Activated CD8-positive, alpha-beta memory T cell treated with anti-CD3 and anti-CD28 coated beads for 4 hours (primary cell): ENCODE measurements at places on chromosomes 2 and 18.

GRCh38 chr2:147567136-147567535, 277.7 kb upstream of the ACVR2A start:
- DNase-seq, result no peak

DNA sequence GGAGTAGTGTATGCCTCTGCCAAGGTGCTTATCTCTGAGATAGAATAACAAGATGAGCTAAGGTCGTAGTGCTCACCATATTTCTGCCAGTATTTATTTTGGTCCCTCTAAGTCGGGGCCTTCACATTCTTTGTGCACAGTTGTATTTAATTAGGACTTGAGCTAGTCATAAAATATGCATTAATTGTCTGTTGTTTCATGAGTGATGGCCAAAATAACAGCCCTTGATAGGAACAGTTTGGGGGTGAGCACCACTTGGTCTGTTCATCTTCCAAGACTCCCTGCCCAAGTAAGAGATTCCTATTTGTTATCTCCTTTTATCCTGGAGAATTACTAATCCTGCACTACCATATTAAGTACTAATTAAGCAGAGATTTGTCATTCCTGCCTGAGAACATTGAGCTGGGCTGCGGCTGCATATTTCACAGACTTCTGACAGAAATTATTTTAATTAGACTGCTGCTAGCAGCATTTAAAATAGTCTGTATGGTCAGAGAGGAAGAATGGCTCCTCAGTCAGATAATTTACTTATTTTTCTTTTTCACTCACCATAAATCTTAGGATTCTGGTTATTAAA, 435.1 kb downstream of the MTX2 start:
- no peak for DNase-seq

DNA sequence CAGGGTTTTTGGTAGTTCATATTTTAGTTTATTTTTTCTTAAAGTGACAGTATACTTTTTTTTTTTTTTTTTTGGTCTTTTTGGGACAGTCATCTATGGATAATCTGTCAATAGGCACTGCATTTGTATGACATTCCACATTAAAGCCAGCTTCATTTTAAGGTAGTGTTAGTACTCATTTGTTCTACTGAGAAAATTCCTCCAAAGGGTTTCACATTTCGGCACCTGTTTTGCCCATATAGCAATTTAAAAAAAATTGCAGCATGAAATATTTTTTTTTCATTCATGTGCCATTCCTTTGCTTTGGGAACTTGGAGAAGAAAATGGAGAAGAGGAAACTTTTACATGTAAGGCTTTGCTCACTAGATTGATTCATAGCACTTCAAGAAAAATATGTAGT, 276.3 kb upstream of the TCF4 start:
- no peak for DNase-seq

- DNase-seq, result no peak
These were observed 186.4 kb downstream of the EPHA4 start for GRCh38 chr2:221385716-221386115.

DNA sequence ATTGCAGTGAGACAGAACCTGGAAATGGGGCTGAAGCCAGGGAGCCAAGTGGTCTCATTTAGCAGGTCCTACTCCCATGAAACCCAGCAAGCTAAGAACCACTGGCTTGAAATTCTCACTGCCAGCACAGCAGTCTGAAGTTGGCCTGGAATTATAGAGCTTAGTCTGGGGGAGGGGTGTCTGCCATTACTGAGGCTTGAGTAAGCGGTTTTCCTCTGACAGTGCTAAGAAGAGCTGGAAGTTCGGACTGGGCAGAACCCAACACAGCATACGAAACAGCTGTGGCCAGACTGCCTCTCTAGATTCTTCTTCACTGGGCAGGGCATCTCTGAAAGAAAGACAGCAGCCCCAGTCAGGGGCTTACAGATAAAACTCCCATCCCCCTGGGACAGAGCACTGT, 305.7 kb upstream of the SETBP1 start:
- DNase-seq, result no peak

DNA sequence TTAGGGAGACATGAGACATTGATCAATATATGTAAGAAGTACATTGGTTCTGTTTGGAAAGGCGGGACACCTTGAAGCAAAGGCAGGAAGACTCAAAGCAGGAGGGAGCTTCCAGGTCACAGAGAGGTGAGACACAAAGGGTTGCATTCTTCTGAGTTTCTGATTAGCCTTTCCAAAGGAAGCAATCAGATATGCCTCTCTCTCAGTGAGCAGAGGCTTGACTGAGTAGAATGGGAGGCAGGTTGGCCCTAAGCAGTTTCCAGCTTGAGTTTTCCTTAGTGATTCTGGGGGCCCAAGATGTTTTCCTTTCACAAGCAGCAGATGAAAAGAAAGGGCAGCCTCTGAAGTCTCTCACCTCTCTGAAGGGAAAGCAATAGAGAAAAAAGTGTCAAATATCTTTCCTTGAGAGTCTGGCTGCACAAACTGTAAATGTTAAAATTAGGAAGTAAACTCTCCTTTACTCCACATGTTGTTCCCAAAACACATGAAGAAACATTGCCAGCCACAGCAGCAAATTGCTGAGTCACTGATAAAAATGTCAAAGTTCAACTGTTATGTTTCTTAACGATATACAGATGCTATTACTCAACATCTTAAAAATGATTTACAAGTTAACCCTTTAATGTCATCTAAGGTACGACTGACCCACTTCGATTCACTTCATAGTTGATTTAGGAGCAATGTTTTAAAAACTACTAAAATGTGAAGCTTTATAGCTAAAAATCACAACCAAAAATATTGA, 40.3 kb downstream of the CYB5A start:
- no peak for DNase-seq

GRCh38 chr2:153163055-153163454, 315.5 kb downstream of the RPRM start:
- DNase-seq, result no peak

DNA sequence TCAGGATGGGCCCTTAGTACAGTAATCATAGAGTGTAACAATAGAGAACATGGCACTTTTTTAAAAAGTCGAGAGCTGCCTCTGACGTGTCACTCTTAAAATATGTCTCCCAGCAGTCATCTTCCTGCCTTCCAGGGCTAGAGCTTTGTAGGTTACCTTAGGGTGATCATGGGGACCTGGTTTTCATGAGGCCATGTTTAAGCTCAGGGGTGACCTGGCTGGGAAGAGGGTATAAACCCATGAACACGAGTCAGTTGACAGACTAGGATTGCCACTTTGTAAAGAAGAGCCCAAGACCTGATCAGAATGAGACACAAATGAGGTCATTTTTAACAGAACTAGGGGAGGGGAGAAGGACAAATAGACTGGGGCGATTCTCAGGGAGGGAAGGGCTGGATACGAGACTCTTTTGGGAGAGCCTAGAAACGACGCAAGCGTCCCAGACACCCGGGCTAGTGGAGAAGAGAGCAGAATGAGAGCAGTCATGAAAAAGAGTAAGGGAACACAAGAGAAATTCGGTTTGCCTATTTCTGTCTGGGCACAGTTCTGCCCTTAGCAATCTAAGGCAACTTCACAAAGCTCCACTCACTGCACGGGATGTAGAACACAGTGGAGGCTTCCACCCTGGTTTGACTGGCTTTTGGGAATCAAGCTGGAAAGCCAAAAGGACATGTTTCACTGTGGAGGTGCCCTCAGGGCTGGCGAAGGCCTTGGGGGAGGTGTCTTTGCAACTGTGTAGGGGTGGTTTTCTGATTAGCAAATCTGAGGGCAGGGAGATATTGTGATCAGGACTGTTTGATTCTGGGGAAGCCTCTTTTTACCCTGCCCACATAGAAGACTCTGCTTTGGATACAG, 1.8 kb upstream of the RAB31 start:
- DNase-seq, result no peak

- no peak for DNase-seq
These were observed 124.8 kb upstream of the NYAP2 start for GRCh38 chr2:225274751-225275150.
